ENCODE measurements at places on chromosomes 12 and 14.

DNA sequence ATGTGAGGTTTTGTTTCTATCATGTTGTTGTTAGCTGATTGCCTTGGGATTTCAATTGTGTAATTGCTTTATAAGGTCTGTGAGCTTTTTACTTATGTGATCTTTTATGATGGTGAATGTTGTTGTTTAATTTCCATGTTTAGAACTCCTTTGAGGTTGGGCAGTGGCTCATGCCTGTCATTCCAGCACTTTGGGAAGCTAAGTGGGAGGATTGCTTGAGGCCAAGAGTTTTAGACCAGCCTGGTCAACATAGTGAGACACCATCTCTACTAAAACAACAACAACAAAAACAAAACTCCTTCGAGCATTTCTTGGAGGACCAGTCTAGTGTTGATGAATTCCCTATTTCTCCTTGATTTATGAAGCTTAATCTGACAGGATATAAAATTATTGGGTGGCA is 102.1 kb upstream of the PMCH start:
- no peak for DNase-seq

GRCh38 chr14:36676236-36676635 is 14.6 kb downstream of the PAX9 start:
- DNase-seq = no peak

GRCh38 chr12:95130096-95130495 is 56.7 kb upstream of the NR2C1 start:
- no peak for DNase-seq

- DNase-seq = no peak
These were observed 47.9 kb upstream of the BCAT1 start for GRCh38 chr12:24996820-24997219.

- DNase-seq = no peak
These were observed 23.0 kb downstream of the MVK start for GRCh38 chr12:109596418-109597244.

DNA sequence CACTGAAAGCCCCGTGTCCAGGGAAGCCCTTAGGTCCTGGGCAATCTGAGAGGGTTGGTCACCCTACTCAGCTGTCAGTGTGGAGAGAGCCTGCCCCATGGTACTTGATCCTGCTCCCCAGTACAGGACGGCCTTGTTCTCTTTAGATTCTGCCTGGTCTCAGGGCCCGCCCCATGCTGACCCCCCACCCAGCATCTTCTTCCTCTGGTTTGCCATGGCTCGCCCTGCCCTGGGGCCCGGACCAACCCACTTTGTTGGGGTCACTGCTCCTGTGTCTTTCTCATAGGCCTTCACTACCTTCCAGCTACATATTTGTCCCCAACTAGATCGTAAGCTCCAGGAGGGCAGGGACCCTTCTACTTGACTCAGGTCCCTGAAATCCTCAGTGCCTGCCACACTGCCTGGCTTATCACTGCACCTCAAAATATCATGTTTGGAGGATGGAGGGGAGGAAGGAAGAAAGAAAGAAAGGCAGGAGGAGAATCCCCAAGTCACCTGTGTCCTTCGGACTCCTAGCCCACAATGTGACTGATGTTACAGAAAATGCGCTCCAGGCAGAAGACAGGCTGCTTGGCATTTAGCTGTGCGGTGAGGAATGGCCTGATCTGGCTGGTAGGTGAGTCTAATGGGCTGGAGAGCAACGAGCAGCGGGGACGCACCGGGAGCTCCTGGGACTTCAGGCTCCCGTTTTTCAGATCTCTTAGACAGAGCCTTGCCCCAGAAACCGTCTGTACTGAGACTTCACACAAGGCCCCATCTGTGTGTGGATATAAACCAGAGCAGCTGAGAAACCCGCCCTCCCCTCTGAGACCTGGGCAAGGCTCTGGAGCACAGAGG is 66.1 kb downstream of the C14orf132 start:
- no peak for DNase-seq

DNA sequence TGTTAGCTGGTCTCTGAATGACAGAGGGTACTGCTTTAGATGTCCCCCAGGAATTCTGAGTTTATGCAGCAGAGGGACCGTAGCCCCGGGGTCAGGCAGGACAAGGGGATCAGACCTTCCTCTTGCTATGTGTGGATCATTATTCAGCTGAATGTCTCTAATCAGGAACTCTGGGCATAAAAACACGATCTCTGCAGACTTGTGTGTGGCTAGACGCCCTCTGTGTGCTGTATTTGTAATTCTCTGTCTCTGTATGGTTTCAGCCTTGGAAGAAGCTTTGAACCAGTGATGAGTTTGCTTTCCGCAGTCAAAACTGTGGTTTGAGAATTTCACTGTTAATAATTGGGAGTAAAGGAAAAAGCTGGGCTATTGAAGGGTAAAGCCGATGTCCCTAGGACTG is 125.3 kb downstream of the ETV6 start:
- no peak for DNase-seq

GRCh38 chr12:110917961-110918360 is 2.4 kb downstream of the MYL2 start:
- no peak for DNase-seq

GRCh38 chr14:52078095-52078531 is 9.3 kb upstream of the NID2 start:
- DNase-seq = peak; percentile 1

- DNase-seq = no peak
These were observed 37.6 kb downstream of the MVK start for GRCh38 chr12:109611223-109611622.

GRCh38 chr14:43896044-43896443 is 611.0 kb downstream of the FSCB start:
- DNase-seq = no peak

- DNase-seq = no peak
These were observed 56.5 kb upstream of the ETV6 start for GRCh38 chr12:11593013-11593412.

- DNase-seq = peak; percentile 47
These were observed 499 bp downstream of the RNASE4 start for GRCh38 chr14:20684662-20685456.

GRCh38 chr12:58341791-58342190 is 400.4 kb downstream of the ATP23 start:
- DNase-seq = no peak

DNA sequence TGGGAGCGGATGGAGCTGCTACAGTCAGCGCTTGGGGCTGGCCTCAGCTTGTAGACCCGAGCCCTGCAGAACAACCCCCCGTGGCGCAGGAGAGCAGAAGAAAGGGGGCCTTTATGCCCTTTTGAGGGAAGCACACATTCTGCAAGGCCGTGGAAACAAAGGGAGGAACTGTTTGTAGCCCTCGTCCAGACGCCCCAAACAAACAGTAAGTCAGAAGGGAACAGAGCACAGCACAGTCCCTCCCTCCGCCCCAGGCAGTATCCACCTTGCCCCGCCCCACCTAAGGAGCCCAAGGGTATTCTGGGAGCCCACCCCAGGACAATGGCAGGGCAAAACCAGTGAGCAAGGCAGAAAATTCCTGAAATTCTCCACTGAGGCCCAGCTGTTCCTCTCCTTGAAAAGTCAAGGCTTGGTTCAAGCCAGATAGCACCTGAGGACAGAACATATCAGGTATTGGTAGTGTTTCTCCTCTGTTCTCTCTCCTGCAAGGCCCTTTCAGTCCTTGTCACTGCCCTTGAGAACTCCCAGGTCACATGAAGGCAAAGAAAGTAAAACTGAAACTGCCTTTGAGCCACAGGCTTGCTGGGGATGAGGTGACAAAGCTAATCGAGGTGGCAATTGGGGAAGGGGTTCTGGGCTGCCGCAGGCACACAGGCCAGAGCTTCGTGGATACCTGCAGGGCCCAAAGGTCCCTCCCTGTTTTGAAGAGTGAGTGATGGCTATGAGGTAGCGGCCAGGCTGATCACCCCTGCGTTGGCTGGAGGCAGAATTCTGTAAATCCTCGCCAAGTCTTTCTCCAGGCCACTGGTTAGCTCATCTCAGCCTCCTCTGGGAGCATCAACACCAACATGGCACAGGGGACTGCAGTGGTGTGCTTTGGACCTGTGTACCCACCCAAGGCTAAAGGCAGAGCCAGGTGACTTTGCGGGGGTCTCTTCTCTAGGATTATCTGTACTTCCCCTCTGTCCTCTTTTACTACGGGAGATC is 499 bp downstream of the DGLUCY start:
- peak; percentile 92 for DNase-seq

GRCh38 chr14:89779707-89780106 is 174.8 kb downstream of the EFCAB11 start:
- DNase-seq = no peak

DNA sequence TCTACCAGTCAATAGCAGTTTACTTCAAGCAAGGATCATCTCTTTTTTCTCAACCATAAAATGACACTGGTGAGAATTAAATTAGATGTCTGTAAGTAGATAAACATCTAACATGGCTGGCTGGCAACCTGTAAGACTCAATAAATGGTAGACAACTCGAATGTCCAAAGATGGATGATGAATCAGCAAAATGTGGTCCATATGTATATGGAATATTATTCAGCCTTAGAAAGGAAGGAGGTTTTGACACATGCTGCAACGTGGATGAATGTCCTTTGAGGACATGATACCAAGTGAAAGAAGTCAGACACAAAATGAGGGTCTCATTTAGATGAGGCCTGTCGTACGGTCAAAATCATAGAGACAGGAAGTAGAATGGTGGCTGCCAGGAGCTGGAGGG is 46.2 kb downstream of the SPRING1 start:
- DNase-seq = no peak

DNA sequence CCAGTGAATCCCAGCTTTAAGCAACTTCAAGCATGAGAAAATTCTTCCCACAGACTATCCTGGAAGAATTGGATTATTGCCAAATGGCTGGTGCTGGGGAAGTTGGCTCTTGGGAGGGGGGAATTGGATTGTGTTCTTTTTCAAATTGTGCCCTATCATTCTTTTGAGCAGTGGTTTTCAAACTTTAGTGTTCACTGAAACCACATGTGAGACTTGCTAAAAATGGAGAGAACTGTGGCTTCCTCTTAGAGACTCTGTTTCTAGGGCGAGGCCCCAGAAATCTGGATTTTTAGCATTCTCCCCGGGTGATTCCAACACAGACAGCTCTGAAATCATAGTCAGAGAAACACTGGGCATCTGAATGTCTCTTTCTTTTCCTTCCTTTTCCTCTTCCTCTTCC is 14.3 kb upstream of the OTUB2 start:
- no peak for DNase-seq

DNA sequence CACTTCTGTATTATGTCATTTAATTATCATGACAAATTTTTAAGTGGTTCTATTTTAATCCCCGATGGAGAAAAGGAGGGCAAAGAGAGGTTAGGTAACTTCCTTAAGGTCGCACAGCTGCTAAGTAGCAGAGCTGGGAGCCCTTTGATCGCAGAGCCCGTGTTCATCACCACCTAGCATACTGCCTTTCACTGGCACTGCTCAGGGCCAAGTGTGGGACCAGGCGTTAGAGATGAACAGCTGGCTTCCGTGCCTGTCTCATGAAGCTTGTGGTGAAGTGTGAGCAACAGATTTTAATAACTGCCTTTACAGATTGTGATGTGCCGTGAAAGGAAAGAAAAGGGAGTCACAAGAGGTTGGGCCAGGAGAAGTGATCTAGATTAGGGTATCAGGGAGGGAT is 273.6 kb downstream of the AKAP6 start:
- DNase-seq = no peak

DNA sequence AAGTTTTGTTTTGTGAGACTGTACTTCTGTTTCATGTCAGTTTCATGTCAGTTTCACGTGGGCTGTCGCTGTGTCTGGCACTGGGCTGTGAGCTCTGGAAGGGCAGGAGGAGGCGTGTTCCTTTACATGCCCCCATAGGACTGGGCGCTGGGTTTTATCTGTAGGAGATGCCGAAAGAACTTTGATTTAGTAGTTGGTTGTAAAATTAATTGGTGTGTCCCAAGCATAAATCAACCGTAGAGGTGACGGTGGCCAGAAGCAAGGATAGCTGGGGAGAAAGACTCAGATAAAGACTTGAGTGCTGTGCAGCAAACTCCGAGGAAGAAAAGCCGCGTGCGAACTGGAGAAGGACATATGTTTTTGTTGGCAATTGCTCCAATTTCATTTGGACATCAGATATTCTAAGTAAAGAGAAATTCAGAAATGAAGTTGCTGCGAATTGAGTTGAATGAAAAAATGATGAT is 182.5 kb downstream of the VRK1 start:
- DNase-seq = no peak

DNA sequence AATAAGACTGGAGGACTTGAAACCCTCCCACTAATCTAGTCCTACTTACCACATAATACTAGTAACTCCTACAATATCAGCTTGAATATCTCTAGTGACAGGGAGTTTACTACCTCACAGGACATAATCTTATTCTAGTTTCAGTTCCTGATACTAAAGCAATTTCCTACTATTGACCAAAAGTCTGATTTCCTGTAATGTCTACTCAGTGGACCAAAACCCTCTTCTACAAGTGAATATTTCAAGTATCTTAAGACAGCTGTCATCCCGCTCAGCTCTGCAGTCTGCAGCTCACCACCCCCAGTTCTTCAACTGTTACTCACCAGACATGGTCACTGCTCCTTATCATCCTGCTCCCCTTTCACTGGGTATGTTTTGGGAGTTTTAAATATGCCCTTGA is 70.8 kb upstream of the TMCC3 start:
- DNase-seq = no peak

GRCh38 chr12:130710733-130711080 is 5.4 kb downstream of the RIMBP2 start:
- DNase-seq = no peak

GRCh38 chr12:76272287-76272686 is 75.9 kb downstream of the BBS10 start:
- DNase-seq = no peak

GRCh38 chr14:98548071-98548686 is 723.8 kb downstream of the BCL11B start:
- DNase-seq = peak; percentile 1

DNA sequence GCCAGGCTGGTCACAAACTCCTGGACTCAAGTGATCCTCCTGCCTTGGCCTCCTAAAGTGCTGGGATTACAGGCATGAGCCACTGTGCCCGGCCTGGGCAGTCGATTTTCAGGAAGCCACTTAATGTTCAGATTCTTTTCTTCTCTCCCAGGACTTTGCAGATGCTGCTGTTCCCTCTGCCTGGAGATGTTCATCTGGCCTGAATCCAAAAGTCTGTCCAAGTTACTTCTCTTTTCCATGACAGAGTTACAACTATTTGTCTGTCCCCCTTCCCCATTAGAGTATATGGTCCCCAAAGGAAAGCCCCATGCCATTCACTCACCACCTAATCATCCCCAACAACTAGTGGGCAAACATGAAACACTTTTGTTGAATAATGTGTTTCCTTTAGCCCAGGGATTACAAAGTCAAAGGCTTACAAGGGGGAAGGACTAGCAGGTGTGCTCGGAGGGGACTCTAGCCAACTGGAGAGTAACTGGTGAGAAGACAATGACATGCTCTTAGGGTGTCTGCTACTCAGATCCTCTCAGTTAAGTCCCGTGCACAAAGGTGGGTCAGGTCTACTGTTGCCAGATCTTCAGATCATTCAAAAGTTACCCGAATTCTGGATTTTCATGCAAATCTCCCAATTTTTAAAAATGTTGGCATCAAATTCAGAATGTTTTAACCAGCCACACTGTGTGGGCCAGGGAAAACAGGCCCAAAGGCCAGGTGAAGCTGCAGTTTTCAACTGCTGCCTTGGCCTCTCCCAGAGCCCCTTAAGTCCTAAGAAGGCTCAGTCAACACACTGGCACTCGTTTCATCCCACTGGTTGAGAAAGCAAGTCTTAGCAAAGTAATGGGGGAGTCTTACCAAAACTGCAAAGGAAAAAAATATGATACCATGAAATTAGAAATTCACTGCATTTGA is 29.6 kb downstream of the NUDT4 start:
- DNase-seq = peak; percentile 42
